Spleen (tissue), 13 donors: ENCODE measurements at places on chromosomes 7 and 10. TPM values are rescaled to one million over a fixed set of nuclear protein-coding genes. Genes with fewer than 3 reads are reported as not detected.

Gene KBTBD2
- total RNA-seq = 61.0 TPM

Gene DYDC1
- not detected for total RNA-seq

GRCh38 chr7:70285187-70285586 lies 686.9 kb downstream of the AUTS2 start:
- no peaks in the 10 kb centered on the region for H3K36me3 ChIP-seq
- H3K27me3 ChIP-seq = no peaks in the 10 kb centered on the region
- H3K4me1 ChIP-seq = no peaks in the 10 kb centered on the region
- H3K4me3 ChIP-seq = no peak overlapping the region
- no peak overlapping the region for H3K27ac ChIP-seq

DNA sequence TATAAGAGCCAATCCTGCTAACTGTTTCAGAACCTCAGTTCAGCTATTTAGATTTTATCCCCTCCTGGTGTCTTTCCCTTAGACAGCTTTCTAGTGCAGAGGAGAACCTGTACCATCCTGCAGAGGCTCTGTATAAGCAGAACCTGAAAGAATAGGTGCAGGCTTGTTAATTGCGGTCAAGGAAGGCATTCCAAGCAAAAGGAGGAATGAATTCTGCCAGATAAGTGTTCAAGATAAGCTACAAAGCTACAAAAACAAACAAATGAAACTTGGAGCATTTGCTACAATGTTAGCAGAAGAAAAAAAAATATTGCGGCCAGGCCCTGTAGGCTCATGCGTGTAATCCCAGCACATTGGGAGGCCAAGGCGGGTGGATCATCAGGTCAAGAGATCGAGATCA lies 32.6 kb upstream of the AGMO start:
- H3K36me3 ChIP-seq = no peaks in the 10 kb centered on the region
- no peaks in the 10 kb centered on the region for H3K4me1 ChIP-seq
- H3K27ac ChIP-seq = no peak overlapping the region
- DNase-seq = no peak
- H3K4me3 ChIP-seq = no peak overlapping the region
- no peaks in the 10 kb centered on the region for H3K27me3 ChIP-seq

DNA sequence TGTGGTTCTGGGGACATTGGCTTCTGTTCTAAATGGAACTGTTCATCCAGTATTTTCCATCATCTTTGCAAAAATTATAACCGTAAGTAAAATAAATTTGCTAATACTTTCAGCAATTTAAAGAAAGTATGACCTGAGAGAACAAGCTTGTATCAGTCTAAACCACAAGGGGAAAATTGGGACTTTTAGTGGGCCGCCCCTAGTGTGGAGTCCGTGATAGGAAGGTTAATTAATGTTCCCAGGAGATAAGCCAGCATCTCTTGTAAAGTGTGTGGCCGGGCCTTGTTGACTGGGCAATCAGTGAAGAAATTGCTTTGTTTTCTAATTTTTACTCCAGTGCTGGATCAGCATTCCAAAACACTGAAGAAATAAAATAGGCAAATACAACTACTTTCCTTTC lies 83.0 kb downstream of the ABCB5 start:
- H3K27ac ChIP-seq = no peak overlapping the region
- no peak for DNase-seq
